ENCODE measurements at places on chromosomes 11 and 22. TPM values are rescaled to one million over a fixed set of nuclear protein-coding genes. Genes with fewer than 3 reads are reported as not detected.

Gene DDI1
- total RNA-seq: not detected

Gene SAA4
- not detected for total RNA-seq

Gene VPREB1
- total RNA-seq: not detected

Gene NPTXR
- 19.6 TPM for total RNA-seq

Gene ANO5
- total RNA-seq: 71.8 TPM

Gene PAX6
- total RNA-seq: not detected

Gene HEPN1
- not detected for total RNA-seq

Gene IMMP1L
- total RNA-seq: 19.8 TPM

Gene NELL1
- total RNA-seq: not detected

Gene TSSK2
- not detected for total RNA-seq

Gene TMPRSS6
- not detected for total RNA-seq

Gene ZNF74
- 4.5 TPM for total RNA-seq

Gene ALG8
- total RNA-seq: 17.2 TPM

Gene MIAT
- total RNA-seq: 0.28 TPM

Gene KRTAP5-8
- not detected for total RNA-seq

Gene APOL3
- total RNA-seq: 20.7 TPM

Gene FOLR2
- total RNA-seq: 84.4 TPM

Gene MGAT3
- total RNA-seq: 4.0 TPM

Gene SNX32
- 0.32 TPM for total RNA-seq

Gene SDF2L1
- total RNA-seq: 17.5 TPM

Gene TRIM22
- 18.5 TPM for total RNA-seq

Gene CHRM1
- total RNA-seq: not detected

Gene KDM2A
- total RNA-seq: 38.4 TPM

Gene APOBEC3G
- 2.9 TPM for total RNA-seq

Gene CCDC15
- 0.18 TPM for total RNA-seq

Gene SGSM1
- total RNA-seq: 6.1 TPM

Gene KIRREL3
- 0.13 TPM for total RNA-seq

Gene SMIM35
- total RNA-seq: not detected

Gene PGA5
- total RNA-seq: not detected

Gene MUC5AC
- not detected for total RNA-seq

Gene NOX4
- total RNA-seq: 3.1 TPM

Gene OR4D5
- not detected for total RNA-seq

Gene CNTN5
- total RNA-seq: not detected

Gene GPR83
- 0.13 TPM for total RNA-seq

Gene GGA1
- total RNA-seq: 24.4 TPM
